AG08395 (cell line): ENCODE measurements at places on chromosomes 12 and 14.

DNA sequence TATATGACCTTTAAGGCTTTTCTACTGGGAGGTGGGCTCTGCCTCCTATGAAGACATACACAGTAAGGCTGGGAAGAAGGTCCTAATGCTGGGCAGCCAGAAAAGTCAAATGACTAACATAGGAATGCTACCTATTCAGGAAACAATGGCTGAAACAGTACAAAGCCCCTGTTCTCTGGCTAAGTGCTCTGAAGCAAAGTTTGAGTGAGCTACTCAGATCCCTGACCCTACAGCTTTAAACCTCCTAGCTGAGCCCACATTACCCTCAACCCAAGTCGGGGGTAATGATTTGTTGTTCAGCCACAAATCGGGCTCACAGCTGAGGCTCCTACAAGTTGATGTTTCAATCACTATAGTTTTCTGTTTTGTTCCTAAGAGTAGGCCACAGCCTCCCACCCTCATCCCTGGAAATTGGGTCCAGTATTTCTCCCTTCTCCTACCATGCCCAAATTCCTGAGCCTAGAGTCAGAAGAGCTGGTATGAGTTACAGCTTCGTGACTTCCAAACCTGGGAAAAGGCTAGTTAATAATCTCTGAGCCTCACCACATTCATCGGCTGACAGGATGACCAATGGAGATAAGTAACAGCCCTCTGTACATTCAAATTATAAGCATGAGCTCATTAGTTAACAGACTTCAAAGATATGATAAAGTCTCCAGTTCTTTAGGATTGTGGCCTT is 46.5 kb downstream of the BTBD7 start:
- peak; percentile 3 for DNase-seq

DNA sequence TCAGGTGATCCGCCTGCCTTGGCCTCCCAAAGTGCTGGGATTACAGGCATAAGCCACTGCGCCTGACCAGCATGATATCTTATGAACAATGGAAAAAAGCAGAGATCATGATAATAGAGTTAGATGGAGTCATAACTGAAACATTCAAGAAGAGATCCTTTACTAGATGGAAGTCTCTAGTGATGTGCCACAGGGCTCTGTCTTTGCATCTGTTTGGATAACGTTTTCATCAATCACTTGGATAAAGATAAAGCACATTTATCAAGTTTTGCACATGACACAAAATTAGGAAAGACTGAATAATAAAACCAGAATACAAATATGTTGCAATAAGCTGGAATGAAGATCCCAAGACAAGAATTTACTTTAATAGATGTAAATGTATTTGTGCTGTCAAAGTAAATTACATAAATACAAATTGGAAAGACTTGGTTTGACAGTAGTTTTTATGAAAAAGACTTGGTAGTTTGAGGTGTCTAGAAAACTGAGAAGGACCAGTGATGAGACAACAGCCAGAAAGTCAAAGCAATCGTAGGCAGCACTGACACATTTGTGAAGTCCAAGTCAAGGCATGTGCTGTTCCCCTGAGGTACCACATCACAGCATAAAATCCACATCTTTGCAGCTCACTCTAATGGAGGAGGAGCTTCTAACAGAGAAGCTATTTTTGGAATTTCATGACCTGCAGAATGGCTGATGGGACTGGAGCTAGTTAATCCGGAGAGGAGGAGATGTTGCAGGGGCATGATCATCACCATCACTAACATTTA is 28.5 kb downstream of the GPRC5A start:
- DNase-seq: no peak

- no peak for DNase-seq
Measured at GRCh38 chr12:65642061-65642661, 182.1 kb upstream of the HMGA2 start.

DNA sequence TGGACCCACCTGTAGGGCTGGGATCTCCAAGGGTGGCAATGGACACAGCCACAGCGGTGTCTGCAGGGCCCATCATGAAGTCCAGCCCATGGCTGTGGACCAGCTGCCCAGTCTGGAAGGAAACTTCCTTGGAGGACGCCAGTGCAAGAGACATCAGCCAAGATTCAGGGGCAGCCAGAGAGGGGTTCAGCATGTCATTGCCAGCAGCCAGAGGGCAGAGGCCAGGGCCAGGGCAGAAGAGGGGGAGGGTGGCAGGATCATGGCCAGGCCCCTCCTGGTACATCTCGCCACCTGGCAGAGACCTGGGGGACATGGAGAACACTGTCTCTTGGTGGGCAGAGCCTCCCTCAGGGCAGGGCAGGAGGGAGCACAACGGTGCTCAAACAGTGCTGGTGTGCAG is 10.2 kb downstream of the ANHX start:
- DNase-seq: no peak

- no peak for DNase-seq
Measured at GRCh38 chr12:14403293-14403692, 37.8 kb downstream of the ATF7IP start.

- no peak for DNase-seq
Measured at GRCh38 chr12:89040146-89040964, 311.9 kb downstream of the DUSP6 start.

- DNase-seq: no peak
Measured at GRCh38 chr14:23140371-23140770, 21.3 kb upstream of the CEBPE start.

GRCh38 chr14:65565948-65566347 is 153.4 kb downstream of the FUT8 start:
- peak; percentile 11 for DNase-seq

- DNase-seq: no peak
Measured at GRCh38 chr12:87853448-87854003, 175.7 kb downstream of the C12orf50 start.

DNA sequence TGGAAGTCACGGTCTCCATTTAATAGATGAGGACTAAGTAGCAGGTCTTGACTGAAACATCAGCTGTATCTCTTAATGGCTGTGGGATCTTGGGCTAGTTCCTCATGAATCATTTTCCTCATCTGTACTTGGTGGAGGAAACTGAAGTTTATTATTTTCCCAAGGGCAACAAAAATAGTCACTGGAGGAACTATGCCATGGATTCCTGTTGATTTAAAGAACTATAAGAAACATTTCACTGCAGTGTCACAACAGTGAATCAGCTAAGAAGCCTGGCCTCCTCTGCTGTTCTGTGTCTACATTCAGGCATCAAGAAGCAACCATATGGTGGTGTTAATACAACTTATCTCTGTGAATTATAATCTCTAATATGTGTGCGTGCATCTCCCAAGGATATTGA is 200.5 kb downstream of the STXBP6 start:
- DNase-seq: no peak

DNA sequence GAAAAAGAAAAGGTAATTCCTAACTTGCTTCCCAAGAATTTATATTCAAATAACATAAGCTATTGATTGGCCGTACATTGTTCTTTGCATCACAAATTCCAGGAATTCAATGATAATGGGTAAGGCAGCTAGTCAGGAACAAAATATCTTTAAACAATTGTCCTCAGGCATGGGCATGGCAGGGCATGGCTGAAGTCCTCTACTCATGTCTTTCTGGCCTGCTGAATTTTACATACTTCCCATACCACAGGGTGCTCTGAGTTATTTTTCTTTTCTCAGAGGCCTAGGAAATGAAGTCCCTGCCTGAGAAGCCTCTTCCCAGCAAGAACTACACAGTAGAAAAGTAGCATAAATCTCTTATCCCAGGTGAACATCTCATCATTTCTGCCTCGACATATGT is 15.1 kb upstream of the DRAM1 start:
- no peak for DNase-seq

DNA sequence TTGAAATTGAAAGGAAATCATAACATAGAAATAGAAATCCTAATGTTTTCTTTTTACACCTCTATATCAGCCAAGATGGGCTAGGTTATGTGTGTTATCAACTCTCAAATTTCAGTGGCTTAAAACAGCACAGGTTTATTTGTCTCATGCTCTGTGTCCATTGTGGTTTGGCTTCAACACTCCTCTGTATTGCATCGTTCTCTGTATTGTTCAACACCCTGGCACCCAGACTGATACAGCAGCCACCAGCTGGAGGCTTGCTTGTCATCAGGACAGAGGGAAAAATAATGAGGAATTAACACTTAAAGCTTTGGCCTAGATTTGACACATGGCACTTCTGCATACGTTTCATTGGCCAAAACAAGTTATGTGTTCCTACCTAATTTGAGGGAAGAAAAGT is 234.2 kb upstream of the ARHGAP5 start:
- DNase-seq: no peak

GRCh38 chr14:87992346-87992717 is 650 bp downstream of the GALC start:
- DNase-seq: no peak

GRCh38 chr12:78316136-78316535 is 485.4 kb downstream of the NAV3 start:
- DNase-seq: peak; percentile 3

DNA sequence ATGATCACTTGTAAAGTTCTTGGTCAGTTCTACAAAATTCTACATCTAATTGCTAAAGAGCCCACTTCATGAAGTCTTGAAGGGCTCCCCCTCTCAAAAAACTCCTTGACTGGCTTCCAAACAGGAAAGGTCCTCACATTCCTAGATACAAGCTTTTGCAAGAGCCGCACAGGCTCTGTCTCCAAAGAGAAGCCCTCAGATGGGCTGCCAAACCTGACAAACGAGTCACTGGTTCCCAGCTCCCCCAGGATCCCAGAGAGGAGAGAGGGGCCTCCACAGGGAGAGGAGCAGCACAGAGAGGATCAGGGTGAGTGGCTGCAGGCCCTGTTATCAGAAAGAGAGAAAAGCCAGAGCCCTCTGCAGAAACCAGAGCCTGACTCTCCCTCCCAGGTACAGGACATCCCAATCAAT is 5.8 kb downstream of the NID2 start:
- DNase-seq: no peak
